ENCODE measurements at places on chromosomes 16 and 17.

DNA sequence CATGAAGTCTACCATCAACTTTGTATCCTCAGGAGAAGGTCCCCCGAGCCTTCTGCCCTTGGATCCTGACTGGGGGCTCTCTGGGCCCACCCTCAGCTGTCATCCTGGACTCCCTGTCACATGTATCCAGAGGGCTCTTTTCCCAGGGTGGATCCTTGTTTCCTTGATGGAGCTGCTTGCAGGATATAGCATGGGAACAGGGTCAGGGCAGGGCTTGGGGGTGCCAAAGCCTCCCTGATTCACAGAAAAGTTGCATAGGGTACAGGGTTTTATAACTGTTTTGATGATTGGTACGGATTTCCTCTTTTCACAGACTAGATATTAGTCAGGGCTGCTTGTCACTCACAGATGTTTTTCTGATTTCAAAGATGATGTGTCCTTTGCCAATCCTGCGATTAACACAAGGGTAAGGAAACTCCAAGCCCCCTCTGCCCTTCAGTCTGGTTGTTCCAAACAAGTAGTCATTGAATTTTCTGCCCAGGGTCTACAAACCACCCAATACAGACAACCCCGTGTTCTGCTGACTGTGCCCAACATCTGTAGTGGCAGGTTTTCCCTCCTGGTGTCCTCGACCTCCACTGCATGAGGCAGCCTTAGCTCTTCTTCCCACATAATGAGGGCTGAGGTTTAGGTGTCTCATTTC, 20.6 kb upstream of the SLC35G3 start:
- DNase-seq: peak; percentile 40

DNA sequence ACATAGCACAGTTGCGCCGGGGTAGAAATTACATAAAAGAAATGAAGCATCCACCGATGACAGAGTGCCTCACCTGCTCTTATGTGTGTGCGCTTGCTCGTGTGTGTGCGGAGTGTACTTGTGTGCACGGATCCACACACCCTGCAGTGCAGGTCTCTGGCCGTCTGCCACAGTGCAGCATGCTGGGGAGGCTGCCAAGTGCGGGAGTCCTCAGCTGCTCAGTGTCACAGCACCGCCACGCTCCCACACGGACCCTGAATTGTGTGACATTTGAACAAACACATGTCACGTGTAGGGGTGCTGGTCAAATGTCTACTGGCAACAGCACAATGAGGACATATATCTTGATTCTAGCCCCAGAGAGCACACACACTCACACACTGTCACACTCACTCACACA, 243.0 kb upstream of the MYOCD start:
- no peak for DNase-seq

DNA sequence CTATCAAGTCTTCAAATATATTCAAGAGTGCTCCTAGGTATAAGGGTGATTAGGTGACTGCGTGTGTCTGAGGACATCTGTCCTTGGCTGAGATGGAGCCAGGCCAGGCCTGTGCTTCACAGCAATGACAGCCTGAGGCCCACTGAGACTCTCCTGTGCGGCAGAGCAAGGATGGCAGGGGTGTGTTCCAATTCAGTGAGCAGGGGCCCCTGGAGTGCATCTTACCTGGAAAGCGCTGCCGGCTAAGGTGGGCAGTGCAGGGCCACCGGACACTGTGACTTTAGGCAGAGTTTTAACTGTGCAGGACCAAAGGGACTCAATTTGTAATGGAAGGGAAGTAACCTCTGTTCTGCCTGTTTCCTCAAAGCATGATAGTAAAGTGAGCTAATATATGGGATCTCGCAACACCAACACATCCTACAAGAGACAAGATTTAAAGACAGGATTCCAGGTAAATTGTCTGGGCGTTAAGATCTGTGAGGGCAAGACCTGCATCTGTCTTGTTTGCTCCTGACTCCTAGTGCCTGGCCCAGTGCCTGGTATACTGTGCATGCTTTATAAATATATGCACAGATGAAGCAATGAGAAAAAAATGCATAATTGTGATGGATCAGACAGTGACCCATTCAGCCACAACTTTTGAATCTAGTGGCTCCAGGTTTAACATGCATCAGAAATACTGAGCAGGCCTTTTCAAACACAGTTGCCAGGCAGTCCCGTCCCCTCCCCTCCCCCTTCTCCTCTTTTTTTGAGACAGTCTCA, 86.7 kb downstream of the MRC2 start:
- no peak for DNase-seq

- DNase-seq: no peak
Observed at GRCh38 chr17:14470417-14470816, 169.5 kb downstream of the HS3ST3B1 start.

GRCh38 chr17:46813920-46814319, 4.6 kb downstream of the WNT3 start:
- no peak for DNase-seq

DNA sequence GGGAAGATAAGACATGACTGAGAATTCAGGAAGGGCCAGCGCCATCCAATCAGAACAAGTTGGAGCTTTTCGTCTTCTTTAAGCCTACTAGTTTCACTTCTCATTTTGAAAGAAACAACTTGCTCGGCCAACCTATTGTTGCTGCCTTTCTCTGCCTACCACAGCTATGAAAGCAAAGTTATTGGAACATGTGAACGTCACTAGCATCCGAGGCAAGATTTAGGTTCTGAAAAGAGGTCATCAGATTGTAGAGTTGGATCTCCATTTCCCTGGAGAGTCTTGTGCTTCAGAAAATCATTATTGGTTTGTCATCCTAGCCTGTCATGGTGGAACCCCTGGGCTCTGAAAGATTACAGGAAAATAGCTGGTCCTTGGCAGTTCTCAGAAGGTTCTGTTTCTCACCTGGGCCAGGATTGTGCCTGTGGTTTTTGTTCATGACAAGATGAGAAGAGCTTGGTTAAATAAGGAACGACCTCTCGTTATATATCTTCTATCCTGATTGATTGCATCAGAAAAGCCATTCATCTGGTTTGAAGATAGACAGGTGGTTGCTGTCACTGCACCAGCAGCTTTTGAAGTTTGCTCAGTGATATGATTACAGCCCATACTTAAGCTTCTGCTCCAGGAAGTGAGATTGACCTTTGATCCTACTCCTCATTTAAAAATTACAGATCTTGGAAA, 25.3 kb downstream of the CDH13 start:
- peak; percentile 18 for DNase-seq

- no peak for DNase-seq
Observed at GRCh38 chr16:13099822-13100221, 198.4 kb downstream of the SHISA9 start.

GRCh38 chr16:1834096-1834495, 7.1 kb downstream of the FAHD1 start:
- DNase-seq: no peak

- DNase-seq: no peak
Observed at GRCh38 chr17:9361188-9361955, 214.2 kb downstream of the STX8 start.

DNA sequence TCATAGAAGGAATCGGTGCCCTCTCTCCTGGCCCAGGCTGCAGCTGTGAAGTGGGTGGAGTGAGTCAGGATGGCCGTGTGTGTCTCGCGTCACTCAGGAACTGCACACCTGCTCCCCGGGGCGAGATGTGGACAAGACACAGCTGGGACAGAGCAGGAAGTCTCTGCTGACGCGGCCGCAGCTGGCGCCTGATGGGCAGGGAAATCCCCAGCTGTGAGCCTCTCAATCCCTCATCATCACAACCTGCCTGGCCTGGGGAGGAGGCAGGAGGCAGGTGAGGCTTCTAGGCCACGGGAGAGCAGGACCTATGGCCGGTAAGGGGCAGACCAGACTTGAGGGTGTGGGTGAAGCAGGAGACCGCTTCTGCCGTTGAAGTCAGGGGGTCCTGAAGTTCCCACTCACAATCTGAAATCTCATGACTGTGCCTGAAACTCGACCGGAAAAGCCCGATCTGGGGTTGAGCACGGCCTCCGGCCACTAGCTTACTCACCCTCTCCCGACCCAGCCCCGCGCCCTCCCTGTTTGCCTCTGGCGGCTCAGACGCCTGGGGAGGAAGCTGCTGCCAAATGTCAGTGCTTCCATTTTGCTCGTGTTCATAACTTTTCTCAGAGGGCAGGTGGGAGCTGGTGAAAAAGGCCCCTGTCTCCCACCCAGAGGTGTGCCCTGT, 1.1 kb upstream of the TRPV3 start:
- peak; percentile 61 for DNase-seq

DNA sequence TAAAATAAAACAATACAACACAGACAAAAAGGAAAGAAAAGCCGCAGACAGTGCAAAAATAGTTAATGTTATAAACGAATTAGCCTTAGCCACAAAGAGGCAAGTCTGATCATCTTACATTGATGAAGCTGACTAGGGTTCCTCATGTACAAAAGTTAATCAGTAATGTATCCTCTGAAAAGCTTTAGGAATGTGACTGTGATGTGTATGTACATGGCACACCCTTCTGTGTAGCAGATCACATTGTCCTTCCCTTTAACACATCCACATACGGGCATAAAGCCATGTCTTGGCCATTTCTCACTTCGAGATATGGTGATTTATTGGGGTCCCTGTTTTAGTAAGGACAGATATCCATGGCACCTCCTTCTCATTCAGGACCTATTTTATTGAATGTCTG, 1327.5 kb upstream of the CDH8 start:
- DNase-seq: no peak

DNA sequence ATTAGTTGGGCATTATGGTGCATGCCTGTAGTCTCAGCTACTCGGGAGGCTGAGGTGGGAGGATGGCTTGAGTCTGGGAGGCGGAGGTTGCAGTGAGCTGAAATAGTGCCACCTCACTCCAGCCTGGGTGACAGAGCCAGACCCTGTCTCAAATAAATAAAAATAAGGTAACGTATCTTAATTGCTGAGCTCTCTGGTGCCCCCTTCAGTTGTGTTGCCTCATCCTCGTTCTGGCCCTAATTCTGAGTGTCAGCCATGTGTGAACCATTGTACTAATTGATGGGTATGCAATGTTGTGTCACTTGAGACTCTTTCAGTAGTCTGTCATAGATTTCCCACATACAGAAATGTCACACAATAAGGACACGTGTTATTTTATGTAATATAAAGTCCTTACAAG, 363.1 kb upstream of the RBFOX1 start:
- DNase-seq: no peak

- no peak for DNase-seq
Observed at GRCh38 chr16:72404299-72404698, 232.3 kb upstream of the PMFBP1 start.

DNA sequence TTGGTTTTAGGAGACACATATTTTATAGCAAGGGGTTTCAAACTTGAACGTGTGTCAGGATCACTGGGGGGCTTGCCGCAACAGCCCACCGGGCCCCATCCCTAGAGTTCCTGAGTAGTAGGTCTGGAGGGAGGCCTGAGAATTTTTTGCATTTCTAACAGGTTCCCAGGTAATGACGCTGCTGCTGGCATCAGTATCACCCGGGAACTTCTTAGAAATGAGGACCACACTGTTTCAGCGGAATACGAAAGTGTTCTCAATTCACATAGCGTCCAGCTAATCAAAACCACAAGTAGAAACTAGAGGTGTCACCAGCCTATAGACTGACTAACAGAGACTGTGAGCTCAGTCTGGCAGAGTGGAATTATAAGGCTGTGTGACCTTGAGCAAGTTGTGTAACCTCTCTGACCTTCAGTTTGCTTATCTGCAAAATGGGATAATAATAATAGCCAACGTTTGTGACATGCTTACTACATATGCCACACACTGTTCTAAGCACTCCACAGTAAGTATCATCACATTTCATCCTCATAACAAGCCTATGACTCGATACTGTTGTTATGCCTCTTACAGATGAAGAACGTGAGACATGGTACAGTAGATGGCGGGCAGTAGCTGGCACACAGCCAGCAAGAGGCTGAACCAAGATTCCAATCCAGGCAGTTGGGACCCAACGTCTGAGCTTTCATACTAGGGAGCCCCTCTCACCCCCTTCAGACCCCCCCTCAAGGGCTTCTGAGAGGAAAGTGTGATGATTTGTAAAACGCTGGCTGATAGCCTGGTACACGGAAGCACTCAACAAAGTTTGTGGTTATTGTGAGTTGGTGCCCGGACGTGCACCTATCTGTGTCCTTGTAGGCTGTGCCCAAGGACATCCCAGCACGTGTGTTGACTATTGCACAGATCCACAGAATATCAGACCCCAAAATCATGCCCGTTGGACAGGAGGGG, 4.6 kb upstream of the ICAM2 start:
- peak; percentile 56 for DNase-seq

DNA sequence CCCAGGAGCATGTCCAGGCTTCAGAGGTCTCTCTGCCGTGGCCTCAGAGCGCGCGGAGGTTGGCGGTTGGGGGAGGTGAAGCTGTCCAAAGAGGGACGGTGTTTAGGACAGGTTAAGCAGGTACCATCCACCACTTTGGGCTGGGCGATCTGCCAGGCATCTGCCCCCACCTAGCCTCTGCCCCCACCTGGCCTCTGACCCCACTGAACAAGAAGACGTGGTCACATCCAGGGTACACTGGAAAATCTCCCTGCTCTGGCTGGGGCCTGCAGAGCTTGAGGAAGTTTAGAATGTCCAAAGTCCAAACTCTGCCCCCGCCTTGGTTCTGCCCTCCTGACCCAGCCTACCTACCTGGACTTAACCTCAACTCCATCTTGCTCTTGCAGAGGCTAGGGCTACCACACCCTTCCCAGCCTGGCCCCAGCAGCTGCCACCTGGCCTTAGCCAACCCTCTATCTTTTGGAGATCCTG, 1.6 kb downstream of the ITGA3 start:
- DNase-seq: no peak

DNA sequence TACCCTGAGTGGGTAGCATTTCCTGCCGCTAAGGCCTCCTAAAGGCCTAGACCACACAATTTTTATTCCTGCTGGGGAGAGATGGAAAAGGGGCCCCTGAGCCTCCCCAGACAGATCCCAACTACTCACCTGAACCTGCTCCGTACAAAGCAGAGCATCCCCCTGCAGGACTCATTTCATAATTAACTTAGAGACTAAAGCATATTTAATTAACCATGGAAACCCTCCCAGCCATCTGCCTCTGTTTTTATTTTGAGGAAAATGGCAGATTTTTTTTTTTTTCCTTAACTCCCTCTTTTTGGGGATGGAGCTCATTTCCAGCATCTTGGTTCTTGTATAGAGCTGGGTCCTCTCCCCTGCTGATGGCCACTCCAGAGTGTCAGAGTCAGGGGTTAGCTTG, 96.5 kb upstream of the CRHR1 start:
- DNase-seq: no peak

DNA sequence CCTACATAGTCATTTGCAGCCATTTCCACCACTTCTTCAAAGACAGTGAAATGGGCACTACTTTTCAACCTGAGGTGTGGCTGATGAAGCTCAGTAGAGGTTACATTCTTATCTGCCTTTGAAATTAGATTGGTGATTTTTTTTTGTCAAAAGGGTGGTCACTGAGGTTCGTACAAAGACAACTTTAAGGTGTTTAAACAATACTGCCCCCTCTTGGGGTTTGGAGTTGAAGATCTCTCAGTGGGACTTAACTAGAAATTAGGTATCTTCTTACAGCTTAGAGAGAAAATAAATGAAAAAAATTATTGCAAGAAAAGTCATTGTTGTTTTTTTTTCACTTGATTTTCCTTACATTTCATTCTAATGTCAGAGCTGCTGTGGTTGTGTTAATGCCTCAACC, 713.2 kb downstream of the CDH11 start:
- no peak for DNase-seq

GRCh38 chr16:80330803-80331202, 210.0 kb upstream of the DYNLRB2 start:
- DNase-seq: no peak

GRCh38 chr16:61549327-61549726, 486.9 kb downstream of the CDH8 start:
- DNase-seq: no peak
